ENCODE measurements at places on chromosomes 4 and X.

DNA sequence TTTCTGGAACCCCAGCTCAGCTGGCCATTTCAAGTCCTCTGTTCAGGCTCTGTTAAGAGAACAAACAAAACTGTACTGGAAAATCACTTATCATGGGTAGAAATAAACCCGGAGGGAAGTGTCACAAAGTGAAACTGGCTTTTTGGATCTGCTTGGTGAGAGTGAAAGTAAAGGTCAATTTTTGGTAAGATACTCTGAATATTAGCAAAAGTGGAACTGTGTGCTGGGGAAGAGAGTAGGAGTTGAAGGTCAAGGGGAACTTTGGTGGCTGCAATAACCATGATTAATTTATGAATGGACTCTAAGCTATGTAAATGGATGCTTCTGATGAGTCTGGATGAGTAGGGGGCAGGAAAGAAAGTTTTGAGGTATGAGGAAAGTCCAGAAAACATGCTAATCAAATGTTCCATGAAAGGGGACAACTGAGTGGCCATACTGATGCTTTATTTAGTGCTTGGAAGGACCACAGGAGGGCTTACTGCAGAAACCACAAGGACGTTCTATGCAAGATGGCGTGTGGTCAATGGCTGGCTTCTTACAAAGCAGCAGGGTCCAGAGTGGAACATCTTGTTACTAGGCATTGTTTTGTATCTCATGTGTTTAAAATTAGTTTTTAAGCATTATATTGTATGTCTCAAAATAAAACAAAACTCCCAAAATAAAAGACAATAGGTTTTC, 36.8 kb upstream of the TNIP3 start:
- DNase-seq: no peak

GRCh38 chr4:39047681-39048080, 14.4 kb upstream of the KLHL5 start:
- no peak for DNase-seq

DNA sequence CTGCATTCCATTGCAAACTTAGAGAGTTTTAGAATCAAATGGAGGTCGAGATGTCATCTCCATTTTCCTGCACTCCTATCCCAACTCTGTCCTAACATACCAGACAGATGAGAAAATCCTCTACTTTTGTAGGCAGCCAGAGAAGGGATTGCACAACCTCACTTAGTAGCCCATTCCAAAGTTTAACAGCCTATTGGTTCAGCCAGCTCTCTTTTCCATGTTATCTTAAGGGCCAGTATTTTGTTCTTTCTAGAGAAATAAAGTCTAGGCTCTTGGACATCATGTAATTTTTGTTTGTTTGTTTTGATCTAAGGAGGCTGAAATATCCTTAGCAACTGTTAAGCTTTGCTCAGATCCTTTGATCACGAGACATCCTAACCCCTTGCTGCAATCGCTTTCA, 173.0 kb downstream of the COX18 start:
- no peak for DNase-seq

DNA sequence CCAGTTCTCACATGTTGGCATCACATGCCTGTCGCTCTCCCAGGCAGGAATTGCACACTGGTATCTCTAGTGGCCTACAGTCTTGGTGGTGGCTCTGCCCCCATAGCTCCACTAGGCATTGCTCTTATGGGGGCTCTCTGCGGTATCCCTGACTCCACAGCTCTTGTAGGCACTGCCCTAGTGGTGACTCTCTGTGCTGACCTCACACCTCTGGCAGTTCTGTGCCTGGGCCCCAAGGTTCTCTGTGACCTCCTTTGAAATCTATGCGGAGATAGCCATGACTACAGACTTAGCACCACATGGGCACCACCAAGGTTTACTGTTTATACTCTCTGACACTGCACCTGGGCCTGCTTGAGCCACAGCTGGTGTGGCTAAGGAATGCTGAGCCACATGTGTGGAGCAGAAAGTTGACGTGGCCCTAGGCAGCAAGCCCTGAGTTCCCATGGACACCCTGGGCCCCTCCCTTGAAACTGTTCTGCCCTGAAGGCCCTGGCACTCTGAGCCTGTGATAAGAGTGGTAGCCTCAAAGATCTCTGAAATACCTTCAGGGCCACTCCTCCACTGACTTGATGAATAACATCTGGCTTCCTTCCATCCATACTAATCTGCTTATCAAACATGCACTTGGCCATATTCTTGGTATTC, 8.0 kb downstream of the SLC9B1 start:
- no peak for DNase-seq

GRCh38 chrX:153551135-153551534, 33.7 kb downstream of the ATP2B3 start:
- DNase-seq: no peak

DNA sequence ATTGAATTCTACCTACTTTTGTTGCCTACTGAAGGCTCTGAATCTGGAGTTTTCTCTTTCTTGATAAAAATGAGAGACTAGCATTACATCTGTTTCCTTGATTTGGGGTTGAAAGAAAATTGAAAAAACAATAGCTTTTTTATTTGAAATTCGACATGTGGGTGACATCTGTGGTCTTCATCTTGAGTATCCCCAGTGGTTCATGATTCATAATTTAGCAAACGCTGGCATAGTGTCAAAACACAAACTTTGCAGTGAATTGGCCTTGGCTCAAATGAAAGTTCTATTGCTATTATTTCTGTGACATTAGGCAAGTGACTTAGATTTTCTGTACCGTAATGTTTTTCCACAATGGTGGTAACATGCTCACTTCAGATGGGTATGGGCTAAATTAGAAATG, 747.6 kb downstream of the PCDH7 start:
- DNase-seq: no peak

DNA sequence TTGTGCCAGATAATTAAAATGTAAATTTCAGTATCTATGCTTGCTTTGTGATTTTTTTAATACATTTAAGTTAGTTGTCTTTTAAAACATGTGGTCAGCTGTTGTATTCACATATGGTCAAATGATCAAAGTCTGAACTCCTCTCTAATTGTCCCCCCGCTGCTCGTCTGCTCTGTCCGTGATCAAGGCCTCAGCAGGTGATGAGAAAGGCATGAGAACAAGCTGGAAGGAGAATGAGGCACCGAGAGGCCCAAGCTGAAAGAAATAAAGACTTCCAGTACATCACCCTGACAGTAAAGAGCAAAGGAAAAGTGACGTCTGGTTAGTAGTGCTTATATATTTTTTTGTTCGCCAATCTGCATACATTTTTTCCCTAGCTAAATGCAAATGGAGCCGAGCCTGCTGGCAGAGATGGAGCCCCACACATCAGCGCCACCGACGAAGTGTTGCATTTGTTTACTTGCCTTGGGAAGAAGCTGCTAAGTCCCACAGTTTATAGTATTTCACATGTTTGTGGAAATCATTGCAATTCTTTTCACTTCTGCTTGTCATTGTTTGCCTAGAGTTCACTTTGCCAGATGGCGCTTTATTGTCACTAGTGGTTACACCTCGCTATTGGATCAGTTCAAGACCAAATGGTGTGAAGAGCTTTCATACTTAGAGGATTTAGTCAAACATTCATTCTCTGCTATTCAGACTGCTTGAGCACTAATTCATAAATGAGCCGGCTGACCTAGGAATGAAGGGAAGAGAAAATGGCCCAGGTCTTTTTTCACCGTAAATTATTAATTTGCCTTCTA, 181.5 kb downstream of the ZIC3 start:
- no peak for DNase-seq

Measured in 8988T (cell line).